ENCODE measurements at places on chromosomes 7 and 10. TPM values are rescaled to one million over a fixed set of nuclear protein-coding genes. Genes with fewer than 3 reads are reported as not detected.

The UPK3B gene
- total RNA-seq, result 2.1 TPM

GRCh38 chr10:106557053-106557452, 607.5 kb downstream of the SORCS1 start:
- DNase-seq, result no peak

The ITPRID1 gene
- total RNA-seq, result 0.27 TPM

- no peak for DNase-seq
Observed at GRCh38 chr7:46710927-46711326, 789.9 kb upstream of the IGFBP3 start.

The HTRA1 gene
- 18.8 TPM for total RNA-seq

The THSD7A gene
- 71.7 TPM for total RNA-seq

The ADGRA1 gene
- 3.4 TPM for total RNA-seq

- DNase-seq, result no peak
Observed at GRCh38 chr7:130890176-130891020, 156.4 kb upstream of the KLF14 start.

GRCh38 chr10:105559333-105560097, 918.4 kb downstream of the SORCS3 start:
- DNase-seq, result no peak

The SPDYE6 gene
- total RNA-seq, result not detected

DNA sequence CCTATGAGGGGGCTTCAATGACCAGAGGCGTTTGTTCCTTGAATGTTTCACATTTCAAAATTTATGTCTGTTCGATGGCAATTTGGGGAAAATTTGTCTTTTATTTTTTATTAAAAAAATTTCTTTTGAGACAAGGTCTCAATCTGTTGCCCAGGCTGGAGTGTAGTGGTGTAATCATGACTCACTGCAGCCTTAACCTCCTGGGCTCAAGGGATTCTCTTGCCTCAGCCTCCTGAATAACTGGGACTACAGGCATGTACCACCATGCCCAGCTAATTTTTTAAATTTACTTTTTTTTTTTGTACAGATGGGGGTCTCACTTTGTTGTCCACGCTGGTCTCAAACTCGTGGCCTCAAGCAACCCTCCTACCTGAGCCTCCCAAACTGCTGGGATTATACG, 39.7 kb downstream of the OTUD1 start:
- no peak for DNase-seq

- DNase-seq, result peak; percentile 57
Observed at GRCh38 chr7:96004578-96004977, 232.2 kb downstream of the DYNC1I1 start.

The ZNF727 gene
- total RNA-seq, result 0.18 TPM

The SRRT gene
- total RNA-seq, result 34.2 TPM

The SERPINE1 gene
- 0.27 TPM for total RNA-seq

- no peak for DNase-seq
Observed at GRCh38 chr7:38307640-38308039, 34.2 kb upstream of the TARP start.

The NPFFR1 gene
- total RNA-seq, result 0.54 TPM

DNA sequence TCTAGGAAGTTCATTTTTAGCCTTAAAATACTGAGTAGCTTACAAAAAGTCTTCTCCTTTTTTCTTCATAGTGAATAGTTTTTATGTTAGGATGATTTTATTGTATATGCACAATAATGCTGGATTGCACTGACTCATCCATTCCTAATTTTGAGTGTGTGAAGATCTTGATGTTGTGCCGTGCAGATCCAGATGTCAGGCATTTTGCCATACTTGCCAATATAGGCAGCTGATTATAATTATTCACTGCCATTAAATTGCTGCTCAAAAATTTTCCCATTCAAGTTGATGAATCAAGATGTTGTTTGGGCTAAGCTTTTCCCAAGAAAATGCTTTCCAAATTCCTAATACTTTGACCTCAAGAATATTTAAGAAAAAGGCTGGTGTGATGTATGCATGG, 218.3 kb downstream of the AHR start:
- no peak for DNase-seq

GRCh38 chr7:51428217-51428887, 111.7 kb upstream of the COBL start:
- no peak for DNase-seq

GRCh38 chr7:1124164-1124563, 35.8 kb downstream of the ZFAND2A start:
- DNase-seq, result no peak

DNA sequence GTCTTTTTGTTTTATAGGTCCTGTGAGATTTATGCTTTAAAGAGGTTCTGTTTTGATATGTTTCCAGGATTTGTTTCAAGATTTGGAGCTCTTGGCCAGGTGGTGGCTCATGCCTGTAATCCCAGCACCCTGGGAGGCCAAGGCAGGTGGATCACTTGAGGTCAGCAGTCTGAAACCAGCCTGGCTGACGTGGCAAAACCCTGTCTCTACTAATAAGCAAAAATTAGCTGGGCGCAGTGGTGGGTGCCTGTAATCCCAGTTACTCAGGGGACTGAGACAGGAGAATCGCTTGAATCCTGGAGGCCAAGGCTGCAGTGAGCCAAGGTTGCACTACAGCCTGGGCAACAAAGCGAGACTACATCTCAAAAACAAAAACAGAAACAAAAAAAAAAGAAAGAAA, 8.3 kb upstream of the HYAL4 start:
- DNase-seq, result no peak

- no peak for DNase-seq
Observed at GRCh38 chr10:49540056-49540797, 1.3 kb upstream of the ERCC6 start.

GRCh38 chr7:46387646-46388045, 466.6 kb upstream of the IGFBP3 start:
- no peak for DNase-seq

The ELAPOR2 gene
- 41.9 TPM for total RNA-seq

DNA sequence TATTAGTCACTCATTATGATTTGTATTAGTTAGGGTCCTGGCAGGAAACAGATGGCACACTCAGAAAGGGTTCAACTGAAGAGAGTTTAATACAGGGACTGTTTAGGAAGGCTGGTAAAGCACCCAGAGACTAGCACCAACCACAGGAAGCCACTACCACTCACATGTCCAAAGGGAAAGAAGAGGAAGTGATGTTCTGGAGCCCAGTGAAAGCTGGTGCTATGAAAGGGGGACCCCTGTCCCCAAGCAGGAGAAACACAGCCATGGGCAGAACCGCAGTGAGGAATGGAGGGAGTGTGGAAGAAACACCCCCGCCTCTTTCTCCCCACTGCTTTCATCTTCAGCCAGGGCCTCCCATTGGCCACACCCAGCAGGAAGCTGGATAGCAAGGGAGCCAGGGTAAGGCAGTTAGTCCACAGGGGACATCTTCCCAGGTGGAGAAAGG, 3.2 kb upstream of the VSIR start:
- no peak for DNase-seq

- DNase-seq, result no peak
Observed at GRCh38 chr10:119663866-119664698, 12.9 kb downstream of the BAG3 start.

DNA sequence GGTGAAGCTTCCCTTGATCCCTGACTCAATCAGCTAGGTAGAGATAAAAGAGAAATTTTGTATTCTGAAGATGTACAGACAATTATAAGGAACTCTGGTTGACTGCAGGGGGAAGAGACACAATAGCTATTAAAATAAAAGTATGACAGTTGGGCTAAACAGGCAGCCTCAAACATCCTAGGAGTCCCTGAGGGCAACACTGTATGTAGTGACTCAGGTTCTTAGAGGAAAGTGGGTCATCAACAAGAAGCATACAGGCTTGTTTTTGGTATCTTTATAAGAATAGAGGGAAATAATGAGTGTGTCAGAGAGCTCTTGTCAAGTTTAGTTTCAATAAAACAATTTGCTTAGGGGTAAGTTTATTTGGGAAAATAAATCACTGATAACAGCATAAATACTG, 150.3 kb downstream of the AUTS2 start:
- DNase-seq, result no peak

- no peak for DNase-seq
Observed at GRCh38 chr7:137878333-137878961, 31.7 kb upstream of the DGKI start.

The OPN4 gene
- not detected for total RNA-seq

GRCh38 chr7:26441611-26442277, 150.1 kb downstream of the SNX10 start:
- no peak for DNase-seq

DNA sequence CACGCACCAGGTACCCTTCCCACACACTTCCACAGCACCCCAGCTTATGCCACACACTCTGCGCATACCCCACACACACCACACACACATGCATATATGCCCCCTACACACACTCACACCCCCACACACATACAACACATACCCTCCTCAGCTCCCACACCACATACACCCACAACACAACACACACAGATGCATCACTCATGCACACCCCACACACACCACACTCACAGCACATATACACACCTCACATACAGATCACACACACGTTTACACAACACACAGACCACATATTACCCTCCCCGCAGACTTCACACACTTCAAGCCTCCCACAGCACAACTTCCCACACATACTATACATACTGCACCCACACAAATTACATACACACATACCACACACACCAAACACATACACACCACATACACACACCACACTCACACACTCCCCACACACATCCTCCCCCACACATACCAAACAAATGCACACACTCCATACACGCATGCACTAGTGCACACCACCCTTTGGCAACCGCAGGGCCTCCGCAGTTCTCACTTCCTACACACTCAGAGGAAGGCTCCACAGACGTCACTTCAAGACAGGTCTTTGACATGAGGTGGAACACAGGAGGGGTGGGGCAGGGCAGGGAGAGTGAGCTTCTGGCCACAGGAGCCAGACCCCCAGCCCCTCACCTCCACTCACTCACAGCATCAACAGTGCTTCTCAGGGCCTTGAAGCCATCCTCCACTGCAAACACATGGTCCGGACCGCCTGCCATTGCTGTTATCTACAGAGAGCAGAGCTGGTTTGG, 18.5 kb upstream of the ANTXRL start:
- DNase-seq, result no peak

The SRGN gene
- total RNA-seq, result 12.3 TPM

The IGFBP1 gene
- 0.54 TPM for total RNA-seq

DNA sequence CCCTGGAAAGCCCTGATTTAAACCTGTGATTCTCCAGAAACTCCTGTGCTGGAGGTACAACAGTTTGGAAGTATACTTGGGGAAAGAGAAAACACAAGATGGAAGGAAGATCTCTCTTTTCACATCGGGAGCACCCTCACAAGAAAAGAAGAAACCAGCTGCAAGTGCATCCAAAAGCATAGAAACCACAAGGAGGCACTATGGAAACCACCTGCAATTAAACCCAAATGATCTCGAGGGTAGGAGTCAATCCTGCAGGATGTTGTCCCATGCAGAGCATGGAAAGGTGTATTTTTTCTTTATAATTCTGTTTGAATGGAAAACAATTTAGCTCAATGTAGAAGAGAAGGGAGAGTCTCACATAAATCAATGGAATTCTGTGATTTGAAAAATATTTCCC, 210.5 kb downstream of the TWIST1 start:
- no peak for DNase-seq

GRCh38 chr7:103031781-103032180, 42.8 kb downstream of the FBXL13 start:
- DNase-seq, result no peak

- DNase-seq, result no peak
Observed at GRCh38 chr10:81306971-81307782, 567.8 kb upstream of the NRG3 start.

The TLL2 gene
- total RNA-seq, result 1.2 TPM

GRCh38 chr10:97849103-97849686, 448 bp upstream of the GOLGA7B start:
- peak; percentile 51 for DNase-seq

The HOXA1 gene
- not detected for total RNA-seq

- no peak for DNase-seq
Observed at GRCh38 chr7:138885383-138886147, 87.6 kb upstream of the ATP6V0A4 start.

The CNNM1 gene
- total RNA-seq, result 6.3 TPM

The ASB15 gene
- total RNA-seq, result 0.64 TPM

The SEMA3C gene
- 33.2 TPM for total RNA-seq

- no peak for DNase-seq
Observed at GRCh38 chr10:58625070-58625469, 112.4 kb downstream of the BICC1 start.

DNA sequence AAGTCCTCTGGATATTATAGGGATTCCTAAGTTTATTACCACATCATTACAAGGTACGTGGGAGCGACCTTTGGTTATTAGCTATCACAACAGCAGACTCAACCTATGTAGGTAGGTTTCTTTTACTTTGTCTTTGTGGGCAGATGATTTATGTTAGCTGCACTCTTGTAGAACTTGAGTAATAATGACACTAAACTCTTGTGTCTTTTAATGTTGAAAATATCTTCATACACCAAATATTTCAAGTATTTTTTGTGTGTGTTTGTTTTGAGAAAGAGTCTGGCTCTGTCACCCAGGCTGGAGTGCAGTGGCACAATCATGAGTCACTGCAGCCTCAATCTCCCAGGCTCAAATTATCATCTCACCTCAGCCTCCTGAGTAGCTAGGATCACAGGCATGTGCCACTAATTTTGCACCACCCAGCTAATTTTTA, 19.2 kb upstream of the SUPV3L1 start:
- DNase-seq, result no peak

DNA sequence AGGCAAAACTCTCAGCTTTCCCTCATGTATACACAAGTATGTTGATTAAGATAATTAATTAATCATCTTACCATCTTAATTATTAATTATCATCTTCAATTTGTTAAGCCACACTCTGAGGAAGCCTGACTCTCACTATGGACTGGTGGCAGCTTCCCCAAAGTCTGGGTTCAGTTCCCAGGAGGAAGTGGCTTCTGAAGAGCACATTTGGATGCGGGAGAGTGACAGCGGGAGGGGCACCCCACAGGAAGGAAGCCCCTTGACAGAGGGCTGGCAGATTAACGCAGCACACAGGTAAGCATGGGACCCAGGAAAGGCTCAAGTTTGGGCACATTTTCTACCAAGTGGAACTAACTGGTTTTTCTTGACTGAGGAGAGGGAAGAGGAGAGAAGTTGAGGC, 13.4 kb upstream of the SLIT1 start:
- DNase-seq, result no peak

DNA sequence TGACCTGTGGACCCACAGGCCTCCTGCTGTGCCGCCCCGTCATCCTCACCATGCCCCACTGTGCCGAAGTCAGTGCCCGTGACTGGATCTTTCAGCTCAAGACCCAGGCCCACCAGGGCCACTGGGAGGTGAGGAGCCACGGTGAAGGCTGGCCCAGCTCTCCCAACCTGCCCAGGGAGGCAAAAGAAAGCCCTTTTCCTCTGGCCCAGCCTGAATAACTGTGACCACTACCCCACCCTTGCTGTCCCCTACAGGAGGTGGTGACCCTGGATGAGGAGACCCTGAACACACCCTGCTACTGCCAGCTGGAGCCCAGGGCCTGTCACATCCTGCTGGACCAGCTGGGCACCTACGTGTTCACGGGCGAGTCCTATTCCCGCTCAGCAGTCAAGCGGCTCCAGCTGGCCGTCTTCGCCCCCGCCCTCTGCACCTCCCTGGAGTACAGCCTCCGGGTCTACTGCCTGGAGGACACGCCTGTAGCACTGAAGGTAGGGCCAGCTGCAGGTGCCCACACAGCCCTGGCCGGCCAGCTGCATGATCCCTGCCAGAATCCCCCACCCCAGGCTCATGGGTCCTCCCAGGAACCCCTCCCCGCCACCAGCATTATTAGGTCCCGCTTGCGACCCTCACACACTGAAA, 25.5 kb upstream of the SLC29A3 start:
- no peak for DNase-seq

The NAT16 gene
- 2.1 TPM for total RNA-seq

- no peak for DNase-seq
Observed at GRCh38 chr7:34011696-34012095, 106.4 kb downstream of the BMPER start.

All from cerebellum (tissue), 4 donors.